ENCODE measurements at places on chromosomes 5 and 9.

DNA sequence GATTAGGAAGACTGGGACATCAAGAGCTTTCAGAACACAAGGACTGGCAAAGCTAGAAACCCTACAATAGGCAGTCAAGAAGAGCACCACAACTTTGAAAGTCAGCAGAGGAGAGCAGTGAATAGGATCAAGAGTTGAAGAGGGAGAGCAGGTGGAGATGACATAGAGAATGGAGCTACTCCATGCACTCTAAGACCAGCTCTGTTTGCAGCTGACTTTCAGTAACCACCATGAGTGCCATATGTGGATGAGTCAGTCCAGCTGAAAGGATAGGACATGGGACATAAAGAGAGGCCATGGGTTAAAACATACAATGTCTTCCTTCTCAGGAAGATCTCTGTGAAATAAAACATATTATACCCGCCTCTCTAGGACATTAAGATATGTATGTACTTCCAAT is 289.1 kb upstream of the KLF4 start:
- DNase-seq, result no peak

GRCh38 chr5:111243318-111243717 is 19.1 kb downstream of the CAMK4 start:
- DNase-seq, result no peak

DNA sequence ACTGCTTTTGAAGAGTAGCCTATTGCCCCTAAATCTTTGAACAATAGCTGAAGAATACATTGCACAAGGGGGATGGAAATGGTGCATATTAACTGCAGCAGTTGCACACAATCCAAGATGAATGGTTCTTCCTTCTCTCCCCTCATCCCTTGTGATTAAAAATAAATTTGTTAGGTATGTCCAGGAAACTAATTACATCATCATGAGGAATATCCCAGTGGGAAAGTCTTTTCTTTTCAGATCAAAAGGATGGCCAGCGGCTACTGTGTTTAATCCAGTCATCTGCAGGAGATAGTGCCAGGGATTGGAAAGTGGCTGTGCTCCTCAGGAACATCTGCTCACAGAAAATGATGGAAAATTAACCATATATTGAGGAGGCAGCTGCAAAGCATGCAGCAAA is 508.4 kb upstream of the SEMA6A start:
- DNase-seq, result no peak

- no peak for DNase-seq
Observed at GRCh38 chr9:6410633-6411032, 2.4 kb upstream of the UHRF2 start.

DNA sequence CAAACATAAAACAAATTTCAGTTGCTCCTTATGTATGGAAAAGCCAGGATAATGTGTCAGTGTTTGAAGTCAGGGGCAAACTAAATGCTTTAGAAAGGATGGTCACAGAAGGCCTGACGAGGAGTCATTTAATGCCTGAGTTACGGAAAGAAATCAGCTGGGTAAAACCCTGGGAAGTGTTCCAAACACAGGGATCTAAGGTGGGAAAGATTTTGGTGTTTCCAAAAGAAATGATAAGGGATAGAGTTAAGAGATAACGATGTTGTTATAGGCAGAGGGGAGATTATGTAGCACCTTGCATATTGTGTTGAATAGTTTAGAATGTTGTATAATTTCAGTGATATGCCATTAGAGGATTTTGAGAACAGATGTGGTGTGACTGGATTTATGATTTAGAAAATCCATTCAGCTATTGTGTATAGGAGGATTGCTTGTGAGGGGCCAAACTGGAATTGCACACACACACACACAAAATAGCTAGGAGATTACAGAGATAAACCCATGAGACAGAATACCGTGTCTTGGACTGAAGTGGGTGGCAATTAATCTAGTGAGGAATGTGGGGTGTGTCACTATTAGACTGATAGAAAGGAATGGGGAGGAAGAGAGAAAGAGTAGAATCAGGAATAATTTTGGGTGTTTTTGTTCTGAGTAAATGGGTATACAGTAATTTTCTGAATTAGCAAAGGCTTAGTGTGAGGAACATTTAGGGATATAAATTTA is 274.2 kb upstream of the DAB2 start:
- peak; percentile 40 for DNase-seq

DNA sequence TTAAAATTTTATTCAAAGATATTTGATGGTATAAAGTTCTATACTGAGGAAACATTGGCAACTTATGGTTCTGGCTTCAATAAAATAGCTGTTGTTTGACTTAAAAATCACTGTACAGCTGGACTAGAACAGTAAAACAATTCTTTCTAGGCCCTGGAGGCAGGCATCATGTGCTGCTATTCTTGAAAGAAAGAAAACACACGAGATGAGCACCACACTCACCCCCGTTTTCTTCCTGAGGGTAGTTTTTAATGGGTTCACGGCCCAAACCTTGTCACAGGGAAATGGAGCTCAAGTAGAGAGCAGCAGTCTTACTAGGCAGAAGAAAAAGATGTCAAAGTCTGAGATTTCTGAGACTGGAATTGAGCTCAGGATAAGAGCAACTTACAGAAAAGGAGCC is 68.0 kb downstream of the FSTL4 start:
- no peak for DNase-seq

GRCh38 chr5:4050203-4050602 is 454.6 kb downstream of the IRX1 start:
- DNase-seq, result no peak

- peak; percentile 80 for DNase-seq
Observed at GRCh38 chr5:10355071-10355889, 1.8 kb downstream of the MARCHF6 start.

- no peak for DNase-seq
Observed at GRCh38 chr5:74428876-74429275, 211.7 kb downstream of the ENC1 start.

- DNase-seq, result peak; percentile 49
Observed at GRCh38 chr5:16135003-16135402, 44.6 kb downstream of the MARCHF11 start.

- no peak for DNase-seq
Observed at GRCh38 chr9:82369251-82369945, 380.8 kb downstream of the SPATA31D1 start.

GRCh38 chr9:137878146-137878941 is 762 bp downstream of the CACNA1B start:
- no peak for DNase-seq

DNA sequence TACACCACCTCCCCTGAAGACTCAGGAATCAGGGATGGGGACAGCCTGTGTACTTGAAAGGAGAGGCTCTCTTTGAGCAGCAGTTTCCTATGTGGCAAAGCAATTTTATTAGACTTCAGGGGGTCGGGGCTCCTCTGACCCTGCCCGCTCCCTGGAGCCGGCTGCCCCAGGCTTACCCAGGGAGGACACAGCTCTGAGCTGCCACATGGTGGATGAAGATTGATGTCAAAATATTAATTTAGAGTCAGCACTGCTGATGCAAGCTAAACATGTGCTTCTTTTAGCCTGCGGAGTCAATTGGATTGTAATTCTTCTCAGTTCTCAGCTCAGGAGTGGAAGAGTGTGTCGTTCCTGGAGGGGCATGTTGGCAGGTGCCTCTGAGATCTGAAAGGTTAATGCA is 606.1 kb downstream of the KIF4B start:
- DNase-seq, result no peak

DNA sequence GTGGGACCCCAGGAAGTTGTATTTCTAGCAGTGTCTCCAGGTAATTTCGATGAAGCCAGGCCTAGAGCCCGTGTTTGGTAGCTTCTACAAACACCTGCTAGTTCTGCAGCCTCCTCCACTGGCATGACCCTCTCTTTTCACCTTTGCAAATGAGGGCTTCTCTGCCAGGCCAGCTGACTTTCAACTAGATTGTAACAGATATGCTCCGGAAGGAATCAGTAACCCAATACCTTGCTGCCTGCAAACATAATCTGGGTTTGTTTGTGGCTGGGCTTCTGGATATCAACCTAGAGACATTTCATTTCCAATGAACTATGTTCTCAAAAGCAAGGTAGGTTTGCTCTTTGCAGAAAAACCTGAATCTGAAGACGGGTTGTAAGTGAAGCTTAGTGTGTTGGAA is 354.8 kb downstream of the DMRT2 start:
- DNase-seq, result no peak

GRCh38 chr9:5013374-5013773 is 28.3 kb downstream of the JAK2 start:
- DNase-seq, result no peak

Data from EL (cell line).